ENCODE measurements at places on chromosomes 4 and X.

- DNase-seq: no peak
Observed at GRCh38 chrX:16112428-16112827, 10.9 kb upstream of the GRPR start.

DNA sequence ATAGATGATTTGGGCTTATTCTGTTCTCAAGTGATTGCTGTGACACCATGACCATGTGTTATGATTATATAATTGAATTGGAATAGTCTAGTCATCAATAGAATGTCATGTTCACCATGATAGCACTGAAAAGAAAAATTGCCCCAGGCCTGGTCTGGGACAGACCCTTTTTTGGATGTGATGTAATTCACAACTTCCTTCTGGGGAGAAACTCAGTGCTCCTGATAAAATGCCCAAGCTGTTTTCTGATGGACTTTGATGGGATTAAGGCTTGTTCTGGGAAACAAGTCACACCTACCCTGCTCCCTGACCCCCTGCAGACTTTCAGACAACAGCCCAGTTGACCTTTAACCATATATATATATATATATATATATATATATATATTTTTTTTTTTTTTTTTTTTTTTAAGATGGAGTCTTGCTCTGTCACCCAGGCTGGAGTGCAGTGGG is 65.3 kb downstream of the RHOH start:
- DNase-seq: no peak

- DNase-seq: no peak
Observed at GRCh38 chr4:86130160-86130933, 229.5 kb downstream of the MAPK10 start.

GRCh38 chrX:138982365-138982764 is 270.8 kb upstream of the FGF13 start:
- no peak for DNase-seq

DNA sequence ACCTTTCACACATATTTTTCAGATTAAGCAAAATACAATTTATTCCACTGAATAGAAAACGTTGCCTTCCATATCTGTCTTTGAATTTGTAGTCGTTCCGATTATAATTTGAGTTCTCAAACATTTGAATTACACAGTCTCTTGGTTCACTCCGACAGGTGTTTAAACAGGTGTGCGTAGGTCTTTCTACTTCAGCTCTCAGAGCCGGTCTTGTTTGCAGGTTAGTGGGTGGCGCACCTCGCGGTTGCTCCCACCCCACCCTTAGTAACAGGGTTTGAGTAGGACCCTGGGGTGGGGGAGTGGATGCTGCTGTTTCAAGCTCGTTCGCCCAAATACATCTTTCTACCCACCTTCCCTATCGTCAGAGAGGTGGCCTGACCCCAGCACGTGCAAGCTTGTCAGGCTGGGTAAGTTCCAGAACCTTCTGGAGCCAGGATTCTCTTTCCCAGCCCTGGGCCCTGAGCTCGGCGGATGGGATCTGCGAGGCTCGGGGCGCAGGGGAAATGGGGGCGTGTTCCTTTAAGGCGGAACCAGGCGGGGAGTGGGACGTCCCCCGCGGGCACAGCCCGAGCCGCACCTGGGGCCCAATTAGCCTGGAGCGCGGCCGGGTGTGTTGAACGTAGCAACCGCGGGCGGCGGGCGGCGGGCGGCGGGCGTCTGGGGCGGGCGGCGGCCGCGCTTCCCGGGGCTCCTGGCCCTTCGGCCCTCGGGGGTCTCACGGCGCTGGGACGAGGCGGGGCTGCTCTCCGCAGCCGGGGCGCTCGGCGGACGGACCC is at the start of gene FAM149A:
TSS of gene FAM149A (plus strand) at position 591 of the 776 bp plus-strand sequence.
- no peak for DNase-seq

- DNase-seq: no peak
Observed at GRCh38 chrX:97290199-97290598, 406.5 kb downstream of the RPA4 start.

DNA sequence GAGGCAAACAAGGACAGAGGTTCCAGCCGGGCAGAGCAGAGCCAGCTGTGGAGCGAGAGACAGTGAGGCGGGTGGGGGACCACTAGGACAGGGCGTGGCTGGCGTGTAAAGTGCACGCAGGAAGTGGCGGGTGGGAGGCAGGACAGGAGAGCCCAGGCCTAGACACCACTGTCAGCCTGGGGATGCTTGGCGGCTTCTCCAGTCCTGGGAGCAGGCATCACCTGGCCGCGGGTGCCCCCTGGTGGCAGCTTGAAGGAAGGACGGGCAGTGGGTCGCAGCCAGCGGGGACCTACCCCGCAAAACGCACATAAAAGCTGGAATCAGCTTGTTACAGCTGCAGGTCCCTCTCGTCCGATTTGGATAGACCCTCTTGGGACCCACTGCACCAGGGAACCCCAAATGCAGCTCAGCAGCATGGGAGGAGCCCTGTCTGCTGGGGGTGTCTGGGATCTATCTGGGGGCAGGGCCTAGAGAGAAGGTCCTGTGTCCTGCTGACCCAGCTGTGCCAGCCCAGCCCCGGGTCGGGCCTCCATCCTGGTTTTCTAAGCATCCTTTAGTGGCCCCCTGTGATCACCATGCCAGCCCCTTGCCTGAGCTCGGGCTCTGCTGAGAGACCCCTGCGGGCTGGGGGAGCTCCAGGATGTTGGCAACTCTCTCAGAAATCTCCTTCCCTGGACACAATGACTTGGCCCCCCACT is 57.7 kb downstream of the WFS1 start:
- DNase-seq: no peak

DNA sequence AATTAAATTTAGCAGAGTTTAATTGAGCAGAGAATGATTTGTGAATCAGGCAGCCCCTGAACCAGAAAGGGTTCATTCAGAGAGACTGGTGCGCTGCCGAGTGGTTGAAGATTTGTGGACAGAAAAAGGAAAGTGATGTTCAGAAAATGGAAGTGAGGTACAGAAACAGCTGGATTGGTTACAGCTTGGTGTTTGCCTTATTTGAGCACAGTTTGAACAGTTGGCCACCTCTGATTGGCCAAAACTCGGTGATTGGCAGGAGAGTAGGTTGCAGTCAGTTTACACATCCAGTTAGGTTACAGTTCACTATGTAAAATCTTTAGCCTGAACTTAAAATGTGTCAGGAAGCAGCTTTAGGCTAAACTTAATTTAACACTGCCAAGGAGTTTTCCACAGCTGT is 14.9 kb downstream of the MID1IP1 start:
- no peak for DNase-seq

DNA sequence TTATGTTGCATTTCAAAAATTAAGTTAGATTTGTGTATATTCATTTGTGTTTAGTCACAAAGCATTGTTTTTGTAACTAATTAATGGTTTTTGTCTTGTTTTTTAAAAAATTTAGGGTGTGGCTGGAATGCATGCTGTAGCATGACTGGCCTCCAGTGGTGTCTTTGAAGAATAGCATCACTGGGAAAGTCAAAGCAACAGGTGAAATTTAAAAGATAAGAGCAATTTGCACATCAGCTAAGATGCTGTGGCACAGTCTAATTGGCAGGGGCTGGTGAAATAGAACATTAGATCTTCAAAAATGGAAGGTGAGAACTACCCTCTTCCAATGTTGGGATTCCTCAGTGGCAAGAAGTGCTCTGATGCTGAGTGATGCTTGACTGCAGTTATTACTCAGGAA is 45.3 kb downstream of the ANK2 start:
- DNase-seq: no peak

DNA sequence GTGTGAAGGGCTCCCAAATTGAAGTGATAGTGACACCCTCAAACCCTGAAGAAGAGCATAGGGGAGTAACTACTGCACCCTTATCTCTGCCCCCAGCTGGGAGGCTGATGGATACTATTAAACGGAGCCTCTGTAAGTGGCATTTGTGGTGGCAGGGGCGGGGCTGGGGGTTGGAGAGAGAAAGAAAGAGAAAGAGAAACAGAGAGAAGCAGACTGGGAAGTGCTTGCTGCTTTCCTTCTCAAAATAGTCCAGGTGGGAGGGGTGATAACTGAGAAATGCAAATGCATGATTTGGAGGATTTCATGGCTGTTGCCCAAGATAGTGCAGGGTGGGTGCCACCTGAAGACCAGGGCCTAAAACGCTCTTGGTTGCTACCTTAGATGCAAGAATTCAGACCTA is 253.5 kb upstream of the GATB start:
- DNase-seq: no peak

- DNase-seq: no peak
Observed at GRCh38 chr4:24743206-24743605, 52.2 kb upstream of the SOD3 start.

DNA sequence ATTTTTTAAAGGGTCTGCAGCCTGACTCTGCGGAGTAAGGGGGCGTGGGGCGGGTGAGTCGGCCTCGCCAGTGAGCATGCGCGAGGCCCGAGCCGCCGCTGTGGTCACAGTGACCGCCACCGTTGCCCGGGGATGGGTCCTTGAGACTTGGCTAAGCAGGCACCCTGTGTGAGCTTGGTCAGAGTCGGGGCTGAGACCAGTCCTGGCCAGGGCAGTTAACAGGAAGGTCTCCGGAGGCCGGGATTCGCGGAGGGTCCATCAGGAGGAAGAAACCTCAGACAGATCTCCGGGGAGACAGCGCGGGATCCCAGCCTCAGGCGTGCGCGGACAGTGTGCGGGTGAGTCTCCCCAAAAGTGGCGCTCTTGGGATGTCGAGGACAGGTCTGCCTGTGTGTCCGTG is 1384.4 kb upstream of the PCDH10 start:
- DNase-seq: no peak

GRCh38 chr4:17511950-17512795 is at the start of gene QDPR:
Gene QDPR, minus strand, starts transcription at chr4:17512090. Its CDS starts 36 bp downstream, at chr4:17512054.
- no peak for DNase-seq

- no peak for DNase-seq
Observed at GRCh38 chr4:149062997-149063396, 620.8 kb upstream of the NR3C2 start.

DNA sequence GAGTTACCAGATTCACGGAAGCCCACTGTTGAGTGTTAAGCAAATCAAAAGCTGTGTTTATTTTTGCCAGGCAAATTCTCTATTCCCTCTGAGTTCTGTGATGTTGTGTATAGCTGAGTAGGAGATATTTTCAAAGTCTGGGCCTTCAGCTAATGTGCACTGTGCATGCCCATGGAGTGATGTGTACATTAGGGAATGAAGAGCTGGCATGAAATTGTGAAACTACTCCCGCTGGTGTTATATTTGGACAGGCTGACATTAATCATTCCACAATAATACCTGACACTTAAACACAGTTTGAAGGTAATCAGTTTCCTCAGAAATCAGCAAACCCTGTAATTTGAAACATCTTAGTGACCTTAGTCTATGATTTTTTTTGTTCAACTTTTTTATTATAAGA is 88.1 kb upstream of the MBNL3 start:
- DNase-seq: no peak

DNA sequence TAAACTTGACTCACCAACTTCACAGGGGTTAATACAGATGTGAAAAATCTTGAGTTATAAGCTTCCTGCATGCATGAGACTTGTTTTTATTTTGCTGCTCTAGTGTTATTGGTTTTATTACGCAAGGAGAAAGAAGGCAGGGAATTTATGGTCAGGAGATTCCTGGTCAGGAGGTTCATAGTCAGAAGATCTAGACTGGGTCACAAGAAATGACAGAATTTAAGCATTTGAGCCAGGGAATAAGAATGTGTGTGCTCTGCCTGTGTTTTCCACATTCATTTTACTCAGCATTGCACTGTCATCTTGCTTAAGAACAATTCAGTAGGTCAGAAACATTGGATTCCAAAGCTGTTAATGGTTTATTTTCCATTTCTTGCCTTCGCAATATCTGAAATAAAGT is 2522.1 kb downstream of the ARAP2 start:
- no peak for DNase-seq

GRCh38 chr4:167221084-167221483 is 13.2 kb downstream of the SPOCK3 start:
- no peak for DNase-seq

DNA sequence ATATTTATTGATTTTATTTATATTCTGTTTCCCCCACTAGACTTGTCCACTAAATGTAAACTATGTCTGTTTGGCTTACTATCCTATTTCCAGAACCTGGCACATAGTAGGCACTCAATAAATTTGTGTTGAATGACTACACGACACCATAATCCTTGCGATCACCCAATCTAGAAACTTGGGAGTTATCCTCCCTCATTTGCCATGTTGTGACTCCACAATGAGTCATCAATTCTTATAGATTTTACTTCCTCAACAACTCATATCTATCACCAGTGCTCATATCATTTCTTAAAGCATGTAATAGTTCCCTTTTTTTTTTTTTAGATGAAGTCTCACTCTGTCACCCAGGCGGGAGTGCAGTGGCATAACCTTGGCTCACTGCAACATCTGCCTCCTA is 39.9 kb upstream of the VAMP7 start:
- no peak for DNase-seq

DNA sequence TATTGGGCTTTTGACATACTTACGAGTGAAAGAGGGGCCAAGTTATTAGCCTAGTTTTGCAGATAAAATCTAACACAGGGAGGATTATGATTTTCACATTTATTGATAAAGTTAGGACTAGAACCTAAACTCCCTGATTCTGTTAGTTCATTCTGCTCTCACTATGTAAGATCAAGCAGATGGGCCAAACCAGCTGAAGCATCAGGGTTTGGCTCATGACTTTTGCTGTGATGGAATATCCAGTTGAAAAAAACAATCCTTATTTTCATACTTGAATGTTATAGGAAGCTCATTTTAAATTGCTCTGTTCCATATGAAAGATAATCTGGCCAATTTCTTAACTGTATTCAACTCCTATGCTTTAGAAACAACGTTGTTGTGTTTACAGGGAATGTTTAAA is 21.2 kb downstream of the SPRY1 start:
- DNase-seq: no peak

DNA sequence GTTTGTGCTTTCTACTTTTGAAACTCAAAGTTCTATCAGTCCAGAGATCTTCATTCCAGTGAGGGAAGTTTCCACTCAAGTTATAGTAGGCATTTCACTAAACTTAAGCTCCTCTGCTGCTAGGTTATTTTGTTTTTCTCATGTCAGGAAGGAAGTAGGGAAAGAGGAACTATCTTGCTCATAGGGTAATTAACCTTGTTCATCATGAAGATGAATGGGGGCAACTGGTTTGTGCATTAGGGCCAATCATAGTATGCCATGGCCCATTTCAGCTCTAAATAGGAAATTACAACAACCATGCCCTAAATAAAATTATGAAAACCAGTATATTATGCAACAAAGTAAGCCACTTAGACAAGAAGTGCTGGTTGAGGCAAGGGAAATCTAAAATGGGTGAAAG is 804.7 kb upstream of the NDST4 start:
- no peak for DNase-seq

DNA sequence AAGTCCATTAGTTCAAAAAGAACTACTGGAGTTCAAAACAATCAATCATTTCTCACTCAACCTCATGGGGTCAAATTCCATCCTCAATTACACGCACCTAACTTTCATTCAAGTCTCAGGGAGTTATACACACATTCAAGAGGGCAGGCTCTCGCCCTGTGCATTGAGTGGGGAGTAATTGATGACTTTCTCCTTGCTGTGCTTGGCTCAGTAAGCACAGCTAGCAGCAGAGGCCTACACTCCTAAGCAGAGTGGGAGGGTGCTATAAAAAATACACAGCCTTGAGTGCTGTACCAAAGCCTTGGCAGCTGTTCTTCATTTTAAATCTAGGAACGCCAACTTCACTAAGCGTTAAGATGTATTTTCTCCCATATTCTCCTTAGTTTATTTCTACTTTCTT is 958.3 kb upstream of the ADGRL3 start:
- DNase-seq: no peak

Data from HS-5 (cell line).